ENCODE measurements at places on chromosomes 6 and 20.

- no peak for DNase-seq
Measured at GRCh38 chr6:52231406-52232127, 12.7 kb downstream of the IL17F start.

DNA sequence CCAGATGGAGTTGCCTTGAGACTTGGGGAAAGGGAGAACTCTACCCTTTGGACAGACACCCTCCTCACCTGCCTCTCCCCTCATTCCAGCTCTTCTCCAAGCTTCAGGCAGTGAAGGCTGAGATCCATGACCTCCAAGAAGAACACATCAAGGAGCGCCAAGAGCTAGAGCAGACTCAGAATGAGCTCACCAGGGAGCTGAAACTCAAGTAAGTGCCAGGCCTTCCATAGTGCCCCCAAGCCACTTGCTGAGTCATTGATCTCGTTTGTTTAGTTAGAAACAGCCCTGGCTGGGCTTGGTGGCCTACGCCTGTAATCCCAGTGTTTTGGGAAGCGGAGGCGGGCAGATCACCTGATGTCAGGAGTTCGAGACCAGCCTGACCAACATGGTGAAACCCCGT, 39.2 kb downstream of the KIF3B start:
- no peak for DNase-seq

DNA sequence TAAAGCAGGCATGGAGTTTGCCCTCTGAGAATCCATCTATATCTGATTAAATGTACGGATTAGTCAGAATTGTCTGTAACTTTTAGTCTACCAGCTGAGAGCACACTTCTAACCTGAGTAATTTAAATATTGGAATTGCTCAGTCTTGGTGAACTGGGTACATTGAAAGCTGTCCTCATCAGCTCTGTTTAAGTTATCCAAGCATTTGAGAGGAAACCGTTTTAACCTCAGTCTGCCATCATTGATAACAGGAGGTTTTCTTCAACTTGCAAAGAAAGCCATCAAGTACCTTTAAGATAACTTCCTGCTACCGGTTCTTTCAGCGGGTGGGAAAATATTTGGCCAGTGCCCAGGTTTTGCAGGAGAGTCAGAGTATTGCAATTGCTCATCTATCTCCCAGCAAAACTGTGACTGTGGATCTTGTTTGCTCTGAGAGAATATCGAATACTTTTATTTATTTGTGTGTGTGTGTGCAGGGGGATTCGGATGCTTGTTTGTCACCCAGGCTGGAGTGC, 31.1 kb upstream of the F13A1 start:
- peak; percentile 14 for DNase-seq

GRCh38 chr6:156617376-156617775, 159.8 kb upstream of the ARID1B start:
- DNase-seq = peak; percentile 43

- no peak for DNase-seq
Measured at GRCh38 chr6:105220186-105220585, 40.4 kb upstream of the POPDC3 start.

GRCh38 chr6:100176311-100176950, 182.4 kb upstream of the MCHR2 start:
- DNase-seq = peak; percentile 2

- no peak for DNase-seq
Measured at GRCh38 chr6:26414281-26414680, 12.2 kb downstream of the BTN3A1 start.

DNA sequence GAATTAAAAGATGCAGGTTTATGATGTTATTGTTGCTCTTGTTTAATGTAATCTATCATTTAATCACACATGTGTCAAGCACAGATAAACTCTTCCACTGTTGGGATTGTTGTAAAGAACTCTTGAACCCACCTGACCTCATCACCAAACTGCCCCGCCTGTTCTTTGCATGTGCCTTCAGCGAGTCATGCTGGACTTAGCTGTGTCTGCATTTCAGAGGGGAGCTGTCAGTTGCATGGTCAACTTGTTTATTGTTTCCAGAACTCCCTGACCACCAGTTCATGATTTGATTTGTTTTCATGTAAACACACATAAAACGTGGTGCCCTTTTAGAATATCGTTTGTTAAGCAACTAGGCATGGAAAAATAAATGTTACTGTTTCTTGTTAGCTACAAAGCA, 93.6 kb downstream of the KHDC1L start:
- no peak for DNase-seq

DNA sequence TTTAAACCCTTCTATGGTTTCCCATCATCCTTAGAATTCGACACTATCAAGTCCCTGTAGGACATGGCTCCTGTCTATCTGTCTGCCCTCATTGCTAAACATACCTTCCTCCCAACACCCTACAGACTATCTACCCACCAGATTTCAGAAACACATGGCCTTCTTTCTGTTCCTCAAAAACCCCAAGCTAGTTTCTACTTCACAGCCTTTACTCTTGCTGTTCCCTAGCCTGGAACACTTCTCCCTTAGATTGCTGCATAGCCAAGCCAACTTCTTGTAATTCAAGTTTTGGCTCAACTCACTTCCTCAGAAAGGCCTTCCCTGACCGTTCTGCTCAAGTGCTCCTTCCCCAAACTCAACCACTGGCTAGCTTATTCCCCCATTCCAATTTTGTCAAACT, 156.2 kb downstream of the BTBD9 start:
- peak; percentile 19 for DNase-seq

- DNase-seq = peak; percentile 19
Measured at GRCh38 chr6:21598674-21599023, 5.1 kb downstream of the SOX4 start.

DNA sequence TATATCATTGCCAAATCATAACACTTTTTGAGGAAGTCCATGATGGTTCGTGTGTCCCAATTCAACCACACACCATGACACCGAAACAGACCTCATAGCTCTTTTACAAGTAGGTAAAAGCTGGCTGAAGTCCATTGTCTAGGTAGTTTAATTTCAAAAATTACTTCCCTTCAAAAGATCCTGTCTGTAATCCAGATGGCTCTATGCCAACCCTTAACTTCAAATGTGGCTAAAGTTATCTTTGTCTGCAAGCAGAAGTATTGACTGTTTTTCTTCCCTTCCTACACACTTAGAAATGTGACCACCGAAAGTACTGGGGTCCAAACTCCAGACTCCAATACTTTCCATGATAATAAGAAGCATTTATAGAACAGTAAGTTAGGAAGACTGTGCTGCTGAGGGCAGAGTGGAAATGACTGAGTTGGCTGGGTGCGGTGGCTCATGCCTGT, 8.3 kb upstream of the TIAM2 start:
- DNase-seq = peak; percentile 59

DNA sequence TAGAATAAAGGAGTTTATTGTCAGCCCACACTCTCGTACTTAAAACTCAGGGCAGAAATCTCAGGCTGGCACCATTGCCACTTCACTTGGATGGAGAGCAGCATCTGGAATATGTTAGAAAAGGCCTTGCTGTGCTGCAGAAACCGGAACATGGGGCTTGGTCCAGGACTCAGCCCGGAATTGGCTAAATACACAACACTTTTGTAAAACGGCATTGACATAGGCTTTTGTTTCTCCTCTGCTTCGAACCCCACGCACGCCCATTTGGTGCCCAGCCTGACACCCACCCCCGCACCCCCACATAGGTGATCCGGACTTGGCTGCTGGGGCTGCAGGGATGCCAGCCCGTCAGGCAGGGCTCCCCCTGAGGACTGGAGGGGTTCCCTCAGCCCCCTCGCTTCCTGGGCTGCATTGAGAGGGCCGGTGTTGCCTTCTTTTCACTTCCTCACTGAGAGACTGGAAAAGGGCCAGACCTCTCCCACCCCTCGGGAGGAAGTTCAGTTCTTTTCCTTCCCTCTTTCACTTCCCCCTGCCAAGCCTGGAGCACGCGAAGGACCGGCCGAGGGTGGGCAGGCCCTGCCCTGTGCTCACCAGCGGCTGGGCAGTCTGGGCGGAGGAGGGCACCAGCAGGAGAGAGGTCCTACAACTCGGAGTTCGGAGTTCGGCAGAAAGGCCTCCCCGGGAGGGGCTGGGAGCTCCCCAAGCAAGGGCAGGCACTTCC, 17.9 kb upstream of the CST3 start:
- peak; percentile 55 for DNase-seq

DNA sequence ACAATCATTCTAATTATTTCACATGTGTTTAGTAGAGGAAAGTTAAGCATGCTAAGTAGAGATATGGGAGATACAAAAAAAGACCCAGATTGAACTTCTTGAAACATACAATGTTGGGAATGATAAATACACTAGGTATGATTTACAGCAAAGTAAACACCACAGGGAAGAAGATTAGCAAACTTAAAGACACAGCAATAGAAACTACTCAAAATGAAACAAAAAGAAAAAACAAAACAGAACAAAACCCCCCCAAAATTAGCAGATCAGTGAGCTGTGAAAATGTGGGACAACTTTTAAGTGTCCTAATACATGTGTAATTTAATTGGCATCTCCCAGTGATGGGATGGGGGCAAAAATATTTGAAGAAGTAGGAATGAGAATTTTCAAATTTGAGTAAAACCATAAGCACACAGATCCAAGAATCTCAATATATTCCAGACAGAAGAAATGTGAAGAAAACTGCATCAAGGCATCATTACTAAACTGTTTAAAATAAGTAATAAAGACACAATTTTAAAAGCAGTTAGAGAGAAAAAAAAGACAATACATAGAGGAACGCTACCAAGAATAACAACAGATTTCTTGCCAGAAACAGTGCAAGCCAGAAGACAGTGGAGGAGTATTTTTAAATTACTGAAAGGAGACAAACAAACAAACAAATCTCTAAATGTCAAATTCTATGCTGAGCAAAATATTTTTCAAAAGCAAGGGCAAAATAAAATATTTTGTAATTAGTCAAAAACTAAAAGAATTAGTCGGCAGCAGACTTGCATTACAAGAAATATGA, 473.7 kb downstream of the QKI start:
- DNase-seq = no peak

- no peak for DNase-seq
Measured at GRCh38 chr6:12729467-12729866, 12.9 kb downstream of the PHACTR1 start.

- no peak for DNase-seq
Measured at GRCh38 chr6:106181664-106182418, 95.7 kb downstream of the PRDM1 start.

DNA sequence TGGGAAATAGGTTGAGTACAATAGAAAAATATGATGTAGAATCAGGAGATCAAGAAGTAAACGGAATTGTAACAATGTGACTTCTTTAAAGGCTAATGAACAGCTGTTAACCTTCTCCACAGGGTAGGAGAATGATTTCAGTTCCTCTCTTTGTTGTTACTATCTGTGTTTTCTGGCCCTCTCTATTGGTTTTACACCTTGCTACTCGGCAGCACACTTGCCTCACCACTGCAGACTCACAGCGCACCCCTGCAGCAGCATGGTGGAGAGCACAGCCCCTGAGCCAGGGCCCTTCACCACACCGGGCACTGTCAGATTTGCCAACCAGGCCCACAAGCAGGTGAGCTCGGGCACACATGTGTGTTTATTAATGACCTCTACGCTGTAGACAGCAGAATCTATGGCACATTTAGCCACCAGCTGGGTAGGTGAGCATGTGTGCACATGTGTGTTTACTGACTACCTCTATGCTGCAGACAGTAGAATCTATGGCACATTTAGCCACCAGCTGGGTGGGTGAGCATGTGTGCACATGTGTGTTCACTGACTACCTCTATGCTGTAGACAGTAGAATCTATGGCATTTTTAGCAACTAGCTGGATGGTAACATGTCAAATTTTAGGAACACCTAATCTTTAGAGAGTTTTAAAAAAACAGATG, 16.8 kb downstream of the SFT2D1 start:
- DNase-seq = no peak

DNA sequence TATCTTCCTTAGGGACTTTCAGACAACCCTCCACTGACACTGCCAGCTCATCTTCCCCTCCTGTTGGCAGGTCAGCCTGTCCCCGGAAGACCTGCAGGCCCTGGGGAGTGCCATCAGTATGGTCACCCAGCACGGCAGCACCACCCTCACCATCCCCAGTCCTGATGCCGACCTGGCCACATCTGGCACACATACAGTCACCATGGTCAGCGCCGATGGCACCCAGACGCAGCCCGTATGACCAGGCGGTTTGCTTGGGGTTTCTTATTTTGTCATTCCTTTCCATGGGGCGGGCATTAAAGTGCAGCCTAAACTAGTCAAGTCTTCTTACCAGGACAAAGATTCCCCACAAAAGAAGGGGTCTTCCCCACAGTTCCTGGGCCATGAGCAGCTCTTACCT, 3.9 kb upstream of the DEF6 start:
- DNase-seq = no peak

DNA sequence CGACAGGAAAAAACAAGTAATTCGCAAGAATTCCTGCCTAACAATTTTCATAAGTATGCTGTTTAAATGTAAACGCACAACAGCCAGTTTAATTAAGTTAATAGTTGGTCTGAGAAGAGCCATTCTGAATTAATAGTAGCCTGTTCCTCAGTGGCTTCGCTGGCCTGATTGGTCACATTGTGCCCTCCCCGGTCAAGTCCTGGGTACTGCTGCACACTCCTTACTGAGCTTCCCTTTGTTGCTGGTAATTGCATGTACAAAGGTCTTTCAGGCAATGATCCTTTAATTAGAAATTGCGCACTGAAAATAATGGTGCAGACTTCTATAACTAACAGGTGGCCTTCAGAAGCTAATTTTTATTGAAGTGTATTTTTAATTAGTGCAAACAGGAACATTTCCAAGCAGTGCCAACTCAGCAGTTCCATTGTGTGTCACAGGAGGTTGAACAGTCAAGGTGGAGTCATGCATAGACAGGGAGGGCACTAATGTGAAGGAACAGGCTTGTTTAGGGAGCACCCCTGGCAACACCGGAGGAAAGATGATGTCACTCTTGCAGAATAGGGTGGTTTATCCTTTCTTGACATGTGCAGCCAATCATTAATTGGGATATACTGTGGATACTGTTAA, 92.6 kb upstream of the SLC22A23 start:
- no peak for DNase-seq

DNA sequence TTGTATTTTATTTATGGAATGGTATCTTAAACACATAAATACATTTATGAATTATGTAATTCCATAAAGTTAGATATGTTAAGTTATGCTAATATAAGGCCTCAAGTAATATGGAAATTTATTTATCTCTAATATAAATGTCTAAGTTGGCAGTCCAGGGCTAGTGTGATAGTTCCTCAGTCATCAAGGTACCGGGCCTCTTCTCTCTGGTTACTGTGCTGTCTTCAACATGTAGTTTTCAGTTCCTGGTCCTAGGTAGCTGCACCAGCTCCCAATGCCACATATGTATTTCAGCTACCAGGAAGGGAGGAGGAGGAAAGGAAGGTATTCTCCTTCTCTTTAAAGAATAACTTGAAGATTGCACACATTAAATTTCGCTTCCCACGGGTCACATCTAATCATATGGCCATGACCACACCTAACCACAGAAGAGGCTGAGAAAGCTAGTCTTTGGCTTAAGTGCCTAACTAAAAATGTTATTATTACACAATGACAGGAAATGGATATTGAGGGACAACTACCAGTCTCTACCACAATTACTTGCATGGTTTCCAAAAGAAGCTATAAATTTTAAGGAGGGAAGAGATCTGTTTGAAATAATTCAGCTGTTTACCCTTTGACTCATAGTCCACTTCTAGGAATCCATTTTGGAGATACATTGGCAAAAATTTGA, 68.6 kb downstream of the BCKDHB start:
- peak; percentile 63 for DNase-seq

All from KBM-7 (cell line).